ENCODE measurements at places on chromosomes 12 and 14.
A peak's percentile ranks its signal among the peaks of the same experiment; 100 is the strongest.

DNA sequence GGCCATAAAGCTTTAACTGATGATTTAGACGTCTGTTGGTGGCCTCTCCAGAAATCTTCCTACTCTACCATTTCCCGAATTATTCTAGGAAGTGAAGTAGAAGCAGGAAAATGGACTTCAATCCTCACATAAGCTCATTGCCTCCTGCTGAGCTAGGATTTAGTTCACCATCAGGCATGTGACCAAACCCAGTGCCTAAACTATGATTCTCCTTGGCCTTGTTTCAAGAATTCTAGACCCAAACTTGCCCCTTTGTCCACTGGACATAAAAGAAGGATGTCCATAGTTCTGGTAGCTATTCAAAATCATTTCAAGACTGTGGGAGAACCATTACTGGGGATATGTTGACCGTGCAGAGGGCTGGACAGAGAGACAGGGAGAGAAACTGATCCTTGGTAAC, 105.8 kb downstream of the C12orf50 start:
- DNase-seq: no peak

GRCh38 chr14:86654558-86655184, 1124.7 kb downstream of the FLRT2 start:
- DNase-seq: peak; percentile 83

GRCh38 chr12:58310809-58311622, 369.6 kb downstream of the ATP23 start:
- no peak for DNase-seq

- peak; percentile 29 for DNase-seq
Observed at GRCh38 chr14:71597955-71598660, 334.1 kb upstream of the RGS6 start.

DNA sequence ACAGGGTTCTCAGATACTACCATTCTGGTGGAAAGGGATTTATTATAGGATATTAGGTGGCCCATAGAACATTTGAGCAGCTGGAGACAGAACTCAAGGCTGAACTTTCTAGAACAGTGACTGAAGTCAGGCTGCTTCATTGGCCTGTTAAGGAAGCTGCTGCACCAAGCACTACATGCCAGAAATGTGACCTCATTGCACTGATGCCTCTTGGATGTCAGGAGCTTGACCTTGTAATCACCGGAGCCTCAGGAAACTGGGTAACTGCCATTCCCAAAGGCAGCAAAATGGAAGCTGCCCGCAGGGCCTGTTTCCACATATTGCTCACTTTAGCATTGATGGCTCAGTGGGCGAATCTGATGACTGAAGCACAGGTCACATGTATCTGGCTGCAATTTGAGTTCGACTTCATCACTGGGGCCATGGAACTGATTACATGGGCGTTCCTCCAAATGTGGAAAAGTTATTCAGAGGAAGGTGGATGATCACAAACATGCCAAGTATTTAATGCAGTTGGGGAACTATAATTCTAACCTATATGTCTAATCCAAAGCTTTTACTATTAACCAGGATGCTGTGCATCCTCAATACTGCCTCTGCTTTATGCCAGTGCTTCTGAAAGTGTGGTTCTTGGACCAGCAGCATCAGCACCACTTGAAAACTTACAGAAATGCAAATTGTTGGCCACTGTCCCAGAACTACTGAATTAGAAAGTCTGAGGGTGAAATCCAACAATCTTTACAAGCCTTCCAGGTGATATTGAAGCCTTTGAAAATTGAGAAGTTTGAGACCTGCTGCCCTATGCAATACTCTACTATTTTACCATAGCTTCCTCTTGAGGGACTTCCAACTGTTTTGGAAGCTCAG, 337.2 kb upstream of the NAV3 start:
- DNase-seq: no peak

- DNase-seq: no peak
Observed at GRCh38 chr12:45577844-45578399, 151.6 kb upstream of the ARID2 start.

- DNase-seq: no peak
Observed at GRCh38 chr12:67782573-67782972, 134.0 kb downstream of the DYRK2 start.

- DNase-seq: no peak
Observed at GRCh38 chr12:106380954-106381353, 23.4 kb downstream of the POLR3B start.

DNA sequence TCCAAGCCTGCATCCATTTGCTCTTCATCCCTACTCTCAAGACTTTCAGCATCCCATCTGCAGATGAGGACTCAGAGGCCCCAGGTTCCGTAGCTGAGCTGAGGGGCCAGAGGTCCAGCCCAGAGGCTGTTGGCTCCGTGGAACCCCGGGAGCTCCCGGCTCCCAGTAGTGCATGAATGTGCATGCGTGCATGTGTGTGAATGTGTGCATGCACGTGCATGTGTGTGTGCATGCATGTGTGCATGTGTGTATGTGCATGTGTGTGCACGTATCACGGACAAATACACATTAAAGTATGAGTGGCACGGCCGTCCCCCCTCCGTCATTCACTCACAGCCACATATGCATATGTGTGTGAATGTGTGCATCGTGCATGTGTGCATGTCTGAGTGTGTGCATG, 149.9 kb downstream of the KIF26A start:
- no peak for DNase-seq

- no peak for DNase-seq
Observed at GRCh38 chr12:46908936-46909635, 83.3 kb upstream of the SLC38A4 start.

DNA sequence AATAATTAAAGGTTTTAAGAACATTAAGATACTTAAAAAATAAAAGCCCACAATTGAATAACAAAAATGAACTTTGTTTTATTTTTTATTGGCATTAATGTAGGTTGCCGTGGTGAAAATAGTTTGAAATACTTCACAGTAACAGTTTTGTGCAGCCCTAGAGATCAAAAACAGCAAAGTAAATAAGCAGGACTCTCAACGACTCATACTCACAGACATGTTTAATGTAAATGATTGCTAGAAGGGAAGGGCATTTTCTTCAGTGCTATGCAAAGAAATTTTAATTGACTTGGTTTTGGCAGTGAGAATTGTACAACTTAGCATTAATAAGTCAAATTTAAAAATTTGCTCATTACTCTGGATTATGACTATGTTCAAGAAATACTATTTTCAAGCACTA, 16.0 kb downstream of the TRMT5 start:
- no peak for DNase-seq

DNA sequence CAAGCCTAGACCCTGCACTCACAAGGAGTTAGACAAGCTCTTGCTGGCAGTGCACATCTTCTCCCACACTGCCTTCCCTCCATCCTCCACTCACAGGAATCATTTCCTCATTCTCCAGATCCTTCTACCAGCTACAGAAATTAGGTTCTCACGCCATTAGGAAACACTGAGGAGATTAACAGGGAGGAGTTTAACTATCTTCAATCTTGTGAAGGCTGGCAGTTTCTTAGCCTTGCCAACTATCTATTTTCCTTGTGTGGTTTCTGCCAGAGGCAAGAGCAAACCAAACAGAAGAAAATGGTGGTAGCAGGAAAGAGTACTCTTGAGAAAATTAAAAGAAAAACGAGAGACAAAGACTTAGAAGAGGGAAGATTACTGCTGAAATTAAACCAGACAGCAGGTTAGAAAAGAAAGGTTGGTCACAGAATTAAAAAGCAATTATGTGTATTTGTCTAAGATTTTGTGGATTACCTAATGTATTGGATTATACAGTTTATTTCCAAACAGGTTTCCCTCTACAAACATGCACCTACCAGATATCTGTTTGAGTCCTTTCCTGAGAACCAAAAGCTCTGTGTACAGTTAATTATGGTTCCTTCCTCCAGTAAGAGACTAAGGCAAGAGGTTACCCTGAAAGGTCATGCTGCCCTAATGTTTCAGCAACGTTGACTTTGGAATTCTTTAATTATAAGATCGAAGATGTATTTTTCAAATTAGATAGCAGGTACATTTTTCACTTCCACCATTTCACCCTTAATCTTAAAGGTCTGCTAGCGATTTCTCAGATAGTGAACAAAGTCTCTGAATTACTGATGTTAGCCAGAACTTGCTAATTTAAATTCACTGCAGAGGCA, 5.0 kb downstream of the RERG start:
- no peak for DNase-seq

- DNase-seq: no peak
Observed at GRCh38 chr12:69475237-69475975, 5.2 kb downstream of the FRS2 start.

GRCh38 chr12:67690656-67691055, 42.1 kb downstream of the DYRK2 start:
- DNase-seq: no peak

DNA sequence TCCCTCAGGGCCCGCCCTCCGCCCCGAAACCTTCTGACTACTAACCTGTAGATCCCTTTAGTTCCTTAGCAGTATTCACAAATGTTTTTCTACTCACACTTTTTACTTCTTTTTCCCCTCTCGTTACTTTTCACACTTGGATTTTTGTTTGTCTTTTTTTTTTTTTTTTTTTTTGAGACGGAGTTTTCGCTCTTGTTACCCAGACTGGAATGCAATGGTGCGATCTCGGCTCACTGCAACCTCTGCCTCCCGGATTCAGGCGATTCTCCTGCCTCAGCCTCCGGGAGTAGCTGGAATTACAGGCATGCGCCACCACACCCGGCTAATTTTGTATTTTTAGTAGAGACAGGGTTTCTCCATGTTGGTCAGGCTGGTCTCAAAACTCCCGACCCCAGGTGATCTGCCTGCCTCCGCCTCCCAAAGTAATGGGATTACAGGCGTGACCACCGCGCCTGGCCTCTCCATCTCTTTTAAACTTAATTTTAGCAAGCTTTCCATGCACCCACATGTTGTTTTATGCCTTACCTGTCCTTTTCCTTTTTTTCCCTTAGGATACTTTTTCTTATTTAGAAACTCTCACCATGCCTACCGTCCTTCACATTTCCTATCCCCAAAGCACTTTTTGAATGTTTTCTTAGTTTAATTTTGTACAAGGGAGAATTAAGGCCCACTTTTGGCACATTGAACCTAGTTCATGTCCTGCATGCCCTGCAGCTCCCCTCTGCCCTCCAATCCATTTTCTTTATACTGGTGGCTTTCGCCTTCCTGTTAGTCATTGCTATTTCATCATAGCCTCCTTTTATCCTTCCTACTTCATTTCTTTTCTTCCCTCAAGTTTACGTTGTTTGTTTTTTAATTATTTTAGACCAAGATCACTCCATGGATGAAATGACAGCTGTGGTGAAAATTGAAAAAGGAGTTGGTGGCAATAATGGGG, 1.1 kb downstream of the SP1 start:
- peak; percentile 44 for DNase-seq

DNA sequence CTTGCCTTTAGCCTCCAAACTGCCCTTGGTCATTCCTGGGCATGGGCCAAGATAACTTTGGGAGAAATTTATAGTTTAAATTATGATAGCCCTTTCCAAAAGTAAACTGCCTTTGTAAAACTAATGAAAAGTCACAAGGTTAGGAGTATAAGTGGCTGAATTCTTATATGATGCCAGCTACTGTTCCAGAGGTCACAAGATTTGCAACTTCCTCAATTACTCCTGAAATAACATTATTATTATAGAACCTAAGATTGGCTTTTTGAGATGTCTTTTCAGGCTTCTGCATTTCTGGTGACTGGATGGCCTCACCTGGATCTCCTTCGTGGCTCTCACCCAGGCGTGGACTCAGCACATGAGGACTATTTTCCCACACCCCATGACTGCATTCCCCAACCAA, 55.0 kb downstream of the OSBPL8 start:
- no peak for DNase-seq

DNA sequence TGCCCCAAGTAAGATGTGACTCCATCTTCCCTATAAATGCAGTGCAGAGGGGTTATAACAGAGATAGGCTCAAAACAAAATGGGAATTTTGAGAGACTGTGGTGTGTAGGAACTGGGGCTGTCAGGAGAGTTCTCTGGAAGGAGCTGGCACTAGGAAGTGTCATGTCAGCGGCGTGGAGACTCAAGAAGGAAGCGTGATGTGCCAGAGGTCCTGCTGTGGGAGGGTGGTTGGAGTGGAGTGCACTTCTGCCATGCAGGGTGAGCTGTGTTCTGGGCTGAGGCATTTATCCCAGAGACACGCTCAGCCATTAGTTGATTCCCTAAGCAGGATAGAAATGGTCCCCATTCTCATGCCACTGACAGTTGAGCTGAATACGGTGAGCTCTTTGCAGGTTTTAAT, 19.0 kb downstream of the GLT1D1 start:
- no peak for DNase-seq

- DNase-seq: no peak
Observed at GRCh38 chr12:68636268-68636667, 25.6 kb downstream of the RAP1B start.

- DNase-seq: no peak
Observed at GRCh38 chr12:95949477-95950206, 6.5 kb downstream of the AMDHD1 start.

DNA sequence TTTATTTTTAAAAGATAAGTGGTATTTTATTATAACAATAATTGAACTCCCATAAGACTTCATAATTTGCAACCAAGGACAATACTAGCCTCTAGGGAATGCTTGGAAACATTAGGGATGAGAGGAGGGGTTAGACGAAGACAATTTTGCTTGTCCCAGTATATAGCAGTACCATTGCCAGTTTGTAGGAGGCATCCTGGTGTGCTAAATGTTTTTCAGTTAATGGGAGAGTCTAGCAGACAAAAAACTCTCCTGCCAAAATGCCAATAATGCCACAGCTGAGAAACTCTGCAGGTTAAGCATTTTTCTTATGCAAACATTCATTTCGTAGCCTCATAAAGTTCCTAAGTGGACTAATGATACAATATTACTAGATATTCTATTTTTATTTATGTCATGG, 38.1 kb downstream of the RASSF9 start:
- no peak for DNase-seq

DNA sequence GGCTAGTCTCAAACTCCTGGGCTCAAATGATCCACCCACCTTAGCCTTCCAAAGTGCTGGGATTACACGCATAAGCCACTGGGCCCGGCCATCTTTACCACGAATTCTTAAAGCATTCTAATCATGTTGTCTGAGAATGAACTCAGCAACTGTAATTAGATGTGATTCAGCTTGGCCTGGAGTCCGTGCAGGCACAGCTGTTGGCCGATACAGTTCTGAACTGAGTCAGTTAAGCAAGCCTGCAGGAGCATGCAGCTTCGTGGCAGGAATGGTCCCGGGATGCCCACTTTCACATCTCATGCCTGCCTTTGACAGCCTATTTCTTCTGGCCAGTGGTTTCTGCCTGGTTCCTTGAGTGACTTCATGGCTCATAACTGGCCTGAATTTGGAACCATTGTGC, 194.1 kb downstream of the ANO6 start:
- no peak for DNase-seq

DNA sequence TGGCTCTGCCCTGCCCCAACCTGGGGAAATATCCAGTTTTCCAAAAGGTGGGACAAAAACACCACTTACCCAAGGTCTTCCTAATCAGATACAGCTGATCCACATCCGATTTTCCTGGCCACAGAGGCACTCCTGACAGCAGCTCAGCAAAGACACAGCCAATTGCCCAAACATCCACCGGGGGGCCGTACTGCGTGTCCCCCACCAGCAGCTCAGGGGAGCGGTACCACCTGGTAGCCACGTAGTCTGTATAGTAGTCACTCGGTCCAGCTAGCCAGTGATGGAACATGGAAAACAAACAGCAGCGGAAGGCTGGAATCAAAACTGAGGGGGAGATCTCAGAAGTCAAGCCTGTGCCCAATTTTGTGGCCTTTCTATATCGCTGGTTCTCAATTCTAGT, 28.8 kb downstream of the DMAC2L start:
- DNase-seq: no peak

All from hematopoietic multipotent progenitor cell treated with erythropoietin and hydrocortisone succinate and interleukin-3 and kit ligand, for 6 days (in vitro differentiated cells).